T-helper 2 cell treated with Interferon-gamma antibody and Interleukin-4, amounts not matched to agents 5 μg/mL and 100 μg/mL, for 36 hours (primary cell): ENCODE measurements at places on chromosomes 3 and 15.

DNA sequence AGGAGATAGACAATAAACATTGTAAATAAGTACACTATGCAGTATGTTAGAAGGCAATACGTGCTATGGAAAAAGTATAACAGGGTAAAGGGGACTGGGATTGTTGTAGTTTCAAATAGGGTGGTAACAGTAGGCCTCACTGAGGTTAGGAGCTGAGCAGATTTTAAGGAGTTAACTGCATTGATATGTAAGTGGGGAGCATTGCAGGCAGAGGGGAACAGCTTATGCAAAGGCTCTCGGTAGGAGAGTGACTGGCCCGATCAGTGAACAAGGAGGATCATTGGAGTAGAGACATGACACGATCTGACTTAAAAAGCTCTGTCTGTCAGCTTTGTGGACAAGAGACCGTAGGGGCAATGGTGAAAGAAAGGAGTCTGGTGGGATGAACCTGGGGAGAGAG, 46.8 kb downstream of the PCCB start:
- DNase-seq = no peak

DNA sequence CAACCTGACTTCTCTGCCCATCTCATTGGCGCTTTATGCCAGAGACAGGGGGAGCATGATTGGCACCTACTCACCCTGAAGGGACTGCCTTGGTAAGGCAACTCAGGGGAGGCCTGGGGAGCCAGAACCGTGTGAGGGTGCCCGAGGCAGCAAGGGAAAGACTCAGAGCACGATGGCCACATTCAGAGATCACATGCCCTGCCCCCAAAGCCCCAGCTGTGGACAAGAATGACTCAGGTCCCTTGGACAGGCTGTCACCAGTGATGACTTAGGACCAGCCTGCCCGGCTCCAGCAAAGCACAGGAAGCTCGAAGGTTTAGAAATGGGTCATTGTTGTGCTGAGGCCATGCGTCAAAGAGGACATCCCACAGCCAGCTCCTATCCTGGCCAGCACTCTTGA, 49.1 kb upstream of the LIMD1 start:
- no peak for DNase-seq

GRCh38 chr3:40191850-40192448, 117.6 kb upstream of the EIF1B start:
- DNase-seq = peak; percentile 13

- DNase-seq = no peak
These were observed 10.2 kb downstream of the OXTR start for GRCh38 chr3:8759038-8759707.

DNA sequence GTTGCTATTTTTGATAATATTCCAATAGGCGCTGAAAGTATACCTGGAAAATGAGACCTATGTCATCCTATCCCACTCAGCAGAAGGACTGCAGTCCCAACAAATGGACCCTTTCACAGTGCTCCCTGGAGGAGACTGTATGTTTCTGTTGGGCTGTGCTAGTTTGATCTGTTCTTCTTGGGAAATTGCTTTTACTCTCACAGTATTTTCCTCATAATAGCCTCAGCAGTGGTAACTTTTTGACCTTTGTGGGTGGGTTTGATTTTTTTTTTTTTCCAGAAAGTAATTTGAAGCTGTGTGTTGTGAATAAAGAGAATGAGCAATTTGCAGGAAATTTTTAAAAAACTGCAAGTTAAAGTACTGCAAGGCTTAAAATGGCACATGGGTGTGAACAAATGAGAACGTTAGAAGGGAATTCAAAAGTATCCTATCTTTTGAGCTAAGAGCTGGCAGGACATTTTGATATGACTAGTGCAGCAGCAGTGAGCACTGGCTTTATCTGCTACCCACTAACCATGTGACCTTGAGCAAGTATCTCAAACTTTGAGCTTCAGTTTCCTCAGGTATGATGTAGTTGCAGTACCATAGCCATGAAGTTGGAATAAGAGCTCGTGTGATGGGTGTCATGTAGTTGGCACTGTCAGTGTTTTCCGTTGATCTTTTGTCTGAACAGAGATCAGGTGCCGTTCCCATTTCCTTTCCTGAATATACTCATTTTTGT, 118.4 kb downstream of the ATG7 start:
- DNase-seq = no peak

- DNase-seq = no peak
These were observed 87.5 kb upstream of the DAZL start for GRCh38 chr3:16692486-16693344.

DNA sequence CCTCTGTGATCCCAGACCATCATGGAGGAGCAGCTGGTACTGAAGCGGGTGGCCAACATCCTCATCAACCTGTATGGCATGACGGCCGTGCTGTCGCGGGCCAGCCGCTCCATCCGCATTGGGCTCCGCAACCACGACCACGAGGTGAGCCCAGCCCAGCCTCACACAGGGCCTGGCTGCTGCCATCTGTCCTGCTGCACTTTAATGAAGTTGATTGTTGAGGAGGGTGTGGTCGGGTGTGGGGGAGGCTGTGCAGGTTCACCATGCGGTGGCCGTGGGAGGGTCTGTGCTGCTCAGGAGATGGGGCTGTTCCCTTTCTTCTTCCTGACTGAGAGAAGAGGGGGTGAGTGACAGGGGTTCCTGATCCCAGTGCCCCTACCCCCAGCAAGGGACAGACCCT, 30.6 kb downstream of the ACAD9 start:
- no peak for DNase-seq

- DNase-seq = peak; percentile 44
These were observed 11.5 kb downstream of the ARHGEF3 start for GRCh38 chr3:56790016-56790821.

DNA sequence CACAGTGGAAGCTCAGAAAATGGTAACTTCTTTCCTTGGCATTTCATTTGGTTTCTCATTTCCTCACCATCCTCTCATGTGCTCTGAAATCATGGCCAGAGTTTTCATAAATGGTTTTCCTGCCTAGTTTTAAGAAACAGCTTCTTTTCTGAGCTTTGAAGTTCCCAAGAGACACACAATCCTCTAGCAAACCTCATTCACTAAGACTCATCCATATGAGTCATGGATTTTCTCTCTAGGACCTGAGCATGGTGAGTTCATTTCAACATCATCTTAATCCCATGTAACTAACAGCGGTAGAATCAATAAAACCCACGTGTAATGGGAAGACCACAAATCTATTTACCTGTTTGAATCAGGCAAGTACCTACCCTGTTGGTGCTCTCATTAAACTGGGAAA, 274.5 kb upstream of the LRTM1 start:
- no peak for DNase-seq

DNA sequence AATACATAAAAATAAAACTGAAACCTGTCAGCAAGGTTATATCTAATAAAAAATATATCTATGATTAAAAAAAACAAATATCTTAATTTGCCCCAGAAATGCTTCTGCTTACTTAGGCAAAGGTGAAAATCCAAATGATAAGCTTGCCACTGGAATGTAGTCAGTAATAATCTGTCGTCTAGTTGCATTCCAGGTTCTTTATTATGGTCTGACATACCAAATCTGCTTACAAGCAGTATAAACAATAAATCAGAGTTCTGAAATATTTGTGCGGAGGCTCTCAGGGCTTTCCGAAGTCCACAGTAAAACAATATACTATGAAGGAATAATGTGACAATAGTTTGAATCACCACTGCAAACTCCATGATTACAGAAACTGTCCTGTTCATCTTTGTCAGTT, 1133.5 kb downstream of the ROBO1 start:
- no peak for DNase-seq

- DNase-seq = no peak
These were observed 70.1 kb downstream of the HMCES start for GRCh38 chr3:129348734-129349133.

GRCh38 chr15:56484287-56484686, 19.4 kb upstream of the MNS1 start:
- DNase-seq = no peak

DNA sequence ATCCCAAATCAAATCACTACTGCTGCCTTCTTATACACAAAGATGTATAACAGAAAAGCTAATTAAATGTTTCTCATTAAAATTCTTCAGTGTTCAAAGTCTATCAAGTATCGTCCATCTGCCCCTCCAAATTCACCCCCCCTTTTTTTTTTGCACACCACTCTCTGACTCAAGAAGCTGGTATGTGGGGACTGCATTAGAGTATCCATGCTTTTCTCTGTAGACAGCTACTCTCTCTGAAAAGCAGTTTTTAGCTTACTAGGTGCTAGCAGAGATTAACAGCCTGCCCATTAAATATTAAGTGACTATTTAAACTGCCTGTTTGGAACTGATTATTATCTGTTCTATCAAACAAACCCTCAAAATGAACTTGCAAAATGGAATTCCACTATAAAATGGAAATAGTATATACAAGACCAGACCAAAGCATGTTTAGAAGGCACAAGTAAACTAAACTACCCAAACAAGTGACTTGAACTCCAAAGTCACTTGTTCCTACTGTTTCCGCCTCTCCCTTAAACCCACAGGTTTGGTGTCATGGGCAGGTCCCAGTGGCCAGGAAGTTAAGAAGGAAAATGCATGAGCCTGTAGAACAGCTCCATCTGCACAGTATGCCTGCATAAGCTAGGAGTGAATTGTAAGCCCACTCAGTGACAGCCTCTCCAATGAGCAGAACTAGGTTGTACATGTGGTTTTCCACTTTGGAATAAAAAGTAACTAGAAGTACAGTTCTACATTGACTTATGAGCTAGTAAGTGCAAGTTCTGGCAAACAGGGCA, 32.5 kb downstream of the GBE1 start:
- DNase-seq = no peak

DNA sequence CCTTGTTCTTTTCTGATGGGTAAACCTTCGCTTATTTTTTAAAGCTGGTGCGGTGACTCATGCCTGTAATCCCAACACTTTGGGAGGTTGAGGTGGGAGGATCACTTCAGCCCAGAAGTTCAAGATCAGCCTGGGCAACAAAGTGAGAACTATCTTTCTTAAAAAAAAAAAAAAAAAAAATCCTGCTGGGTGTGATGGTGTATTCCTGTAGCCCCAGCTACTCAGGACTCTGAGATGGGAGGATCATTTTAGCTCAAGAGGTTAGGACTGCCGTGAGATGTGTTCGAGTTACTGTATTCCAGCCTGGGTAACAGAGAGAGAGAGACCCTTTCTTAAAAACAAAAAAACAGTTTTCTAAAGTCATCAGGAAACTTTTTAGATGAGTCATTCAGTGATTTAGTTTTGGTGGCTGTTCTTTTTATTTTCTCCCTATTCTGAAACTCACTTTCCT, 37.7 kb downstream of the SLMAP start:
- no peak for DNase-seq

GRCh38 chr3:128922804-128923459, 43.5 kb downstream of the ACAD9 start:
- DNase-seq = peak; percentile 51

GRCh38 chr3:125351152-125351551, 24.0 kb downstream of the ZNF148 start:
- no peak for DNase-seq

DNA sequence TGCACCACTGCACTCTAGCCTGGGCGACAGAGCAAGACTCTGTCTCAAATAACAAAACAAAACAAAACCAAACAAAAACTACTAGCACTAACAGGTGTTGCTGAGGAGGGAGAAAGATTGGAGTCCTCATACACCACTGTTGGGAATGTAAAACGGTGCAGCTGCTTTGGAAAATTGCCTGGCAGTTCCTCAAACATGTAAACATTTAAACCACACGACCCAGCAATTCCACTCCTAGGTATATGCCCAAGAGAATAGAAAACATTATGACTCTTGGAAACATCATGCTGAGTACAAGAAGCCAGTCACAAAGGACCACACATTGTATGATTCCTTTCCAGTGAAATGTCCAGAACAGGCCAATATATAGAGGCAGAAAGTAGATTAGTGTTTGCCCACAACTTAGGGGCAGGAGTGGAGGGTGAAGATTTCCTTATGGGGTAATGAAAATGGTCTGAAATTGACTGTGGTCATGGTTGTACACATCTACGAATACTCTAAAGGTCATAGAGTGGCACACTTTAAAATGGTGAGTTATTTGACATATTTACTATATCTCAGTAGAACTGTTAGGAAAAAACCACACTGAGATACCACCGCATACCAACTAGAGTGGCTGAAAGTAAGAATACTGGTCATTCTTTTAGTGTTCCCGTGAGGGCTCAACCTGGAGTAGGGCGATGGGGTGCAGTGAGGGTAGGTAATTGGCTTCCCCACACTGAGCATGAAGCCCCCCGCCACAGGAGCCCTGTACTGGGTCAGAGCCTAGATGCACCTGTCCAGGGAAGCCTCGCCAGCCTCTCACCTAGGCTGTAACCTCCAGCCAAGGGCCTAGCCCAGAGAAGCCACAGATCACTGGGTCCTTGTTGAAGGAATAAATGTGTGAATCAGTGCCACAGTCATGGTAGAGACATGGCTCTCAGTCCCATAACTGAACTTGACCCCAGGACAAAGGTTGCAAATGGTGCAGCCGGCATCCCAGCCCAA, 131.1 kb downstream of the NUP210 start:
- DNase-seq = no peak

- DNase-seq = no peak
These were observed 589 bp downstream of the ANAPC13 start for GRCh38 chr3:134485075-134485717.

- DNase-seq = no peak
These were observed 80.2 kb downstream of the TNIK start for GRCh38 chr3:171379961-171380483.

DNA sequence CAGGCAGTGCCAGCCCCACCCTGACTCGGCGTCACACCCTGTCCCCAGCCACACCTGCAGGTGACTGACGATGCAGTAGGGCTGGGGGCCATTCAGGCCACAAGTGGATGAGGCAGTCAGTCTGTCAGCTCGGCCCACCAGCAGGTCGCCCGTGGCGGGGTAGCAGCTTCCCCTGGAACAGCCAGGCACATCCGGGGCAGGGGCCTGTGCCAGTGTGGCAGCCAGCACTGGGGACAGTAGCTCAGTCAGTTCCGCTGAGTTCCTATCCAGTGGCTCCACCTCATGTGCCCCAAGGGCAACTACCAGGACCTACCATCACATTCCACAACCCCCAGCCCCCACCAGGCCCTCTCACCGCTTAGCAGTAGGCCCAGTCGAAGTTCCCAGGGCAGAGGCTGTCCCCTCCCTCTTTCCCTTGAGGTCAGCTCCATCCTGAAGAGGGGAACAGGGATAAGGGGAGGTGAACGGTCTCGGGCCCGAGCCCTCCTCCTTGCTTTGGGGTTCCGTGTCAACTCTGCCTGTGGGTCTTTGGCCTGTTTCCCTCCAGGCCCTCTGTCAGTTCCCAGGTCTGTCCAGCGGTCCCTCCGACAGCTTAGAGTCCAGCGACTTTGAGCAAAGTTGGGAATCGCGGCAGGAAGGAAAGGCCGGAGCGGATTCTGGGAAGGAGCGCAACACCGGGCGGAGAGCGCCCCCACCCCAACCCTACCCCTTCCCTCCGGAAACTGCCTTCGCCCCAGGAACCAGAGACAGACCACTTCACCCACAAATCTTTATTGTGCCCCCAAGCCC, at the start of gene LAMB2:
TSS of gene LAMB2 (minus strand) at position 614 of the 789 bp plus-strand sequence. CDS start at position 431, 183 bp downstream.
- no peak for DNase-seq

- no peak for DNase-seq
These were observed 64.7 kb downstream of the IGF1R start for GRCh38 chr15:98712845-98713584.

GRCh38 chr15:54102704-54103103, 124.5 kb downstream of the UNC13C start:
- DNase-seq = no peak

- DNase-seq = no peak
These were observed 2.6 kb downstream of the LHFPL4 start for GRCh38 chr3:9550999-9551398.

GRCh38 chr15:89143503-89144162, 55.4 kb downstream of the ABHD2 start:
- peak; percentile 19 for DNase-seq
